Cortex of kidney (tissue), 1 donor: ENCODE measurements at places on chromosomes 12 and 14.
A peak's percentile ranks its signal among the peaks of the same experiment; 100 is the strongest.

- no peak for DNase-seq
These were observed 23.8 kb upstream of the PPP1CC start for GRCh38 chr12:110766311-110767154.

DNA sequence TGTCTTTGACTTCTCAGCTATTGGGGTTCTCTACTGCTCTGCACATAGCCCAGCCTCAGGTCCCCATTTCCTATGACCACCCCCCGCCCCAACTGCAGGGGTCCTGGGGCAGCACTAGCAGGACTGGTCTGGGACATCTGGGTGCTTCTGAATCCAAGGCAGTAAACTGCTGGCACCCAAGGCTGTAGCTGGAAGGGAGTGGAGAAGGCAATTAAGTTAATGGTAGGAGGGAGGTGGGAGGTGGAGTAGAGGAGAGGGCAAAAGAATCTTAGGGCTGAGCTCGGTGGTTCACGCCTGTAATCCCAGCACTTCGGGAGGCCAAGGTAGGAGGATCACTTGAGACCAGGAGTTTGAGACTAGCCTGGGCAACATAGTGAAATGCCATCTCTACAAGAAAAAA lies 11.5 kb downstream of the PLEK2 start:
- DNase-seq = no peak

- no peak for DNase-seq
These were observed 76.2 kb downstream of the BCL11B start for GRCh38 chr14:99195602-99196309.

GRCh38 chr12:34021071-34021470 lies 1.2 kb upstream of the ALG10 start:
- DNase-seq = no peak

GRCh38 chr12:10716704-10717315 lies 6.3 kb downstream of the YBX3 start:
- no peak for DNase-seq

GRCh38 chr12:3720772-3721171 lies 32.1 kb downstream of the CRACR2A start:
- DNase-seq = no peak

GRCh38 chr12:8823565-8824300 lies 1.3 kb downstream of the A2ML1 start:
- no peak for DNase-seq

GRCh38 chr14:80658733-80659132 lies 282.8 kb downstream of the CEP128 start:
- DNase-seq = no peak

DNA sequence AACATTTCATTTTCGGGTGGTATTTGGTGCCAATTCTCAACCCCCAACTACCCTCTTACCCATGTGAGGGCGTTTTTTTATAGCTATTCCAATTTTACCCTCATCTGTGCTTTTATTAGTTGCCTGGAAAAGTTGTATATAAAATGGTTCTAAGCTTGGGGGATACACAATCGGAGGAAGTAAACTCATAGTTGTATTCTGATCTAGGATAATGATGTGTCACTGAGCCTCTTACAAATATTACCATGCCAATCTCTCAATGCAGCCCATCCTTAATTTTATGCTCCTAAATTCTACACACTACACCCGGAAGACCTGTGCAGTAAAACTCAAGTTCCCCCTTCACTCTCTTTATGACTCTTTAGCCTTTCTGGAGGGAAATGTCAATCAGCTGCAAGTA lies 1206.5 kb upstream of the FLRT2 start:
- DNase-seq = no peak

GRCh38 chr14:66092748-66093147 lies 393.4 kb upstream of the CCDC196 start:
- no peak for DNase-seq

DNA sequence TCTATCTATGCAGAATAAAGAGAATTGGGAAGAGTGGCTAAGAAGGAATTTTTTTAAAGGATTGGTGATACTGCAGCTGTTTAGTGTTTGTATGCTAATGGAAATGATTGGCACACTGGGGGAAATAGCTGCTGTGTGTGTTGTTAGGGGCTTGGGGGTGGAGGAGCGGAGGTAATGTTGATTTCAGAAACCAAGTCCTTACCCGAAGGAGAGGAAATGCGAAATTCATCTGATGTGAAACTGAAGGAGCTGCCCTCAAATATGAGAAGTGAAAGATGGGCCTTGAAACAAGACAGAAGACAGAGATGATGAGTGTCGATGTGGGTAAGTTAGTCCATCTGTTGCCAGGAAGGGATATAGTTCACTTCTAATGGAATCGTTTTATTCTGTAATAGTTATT lies 21.2 kb upstream of the RNASE12 start:
- DNase-seq = no peak

GRCh38 chr12:113854385-113855142 lies 111.6 kb downstream of the RBM19 start:
- DNase-seq = no peak

DNA sequence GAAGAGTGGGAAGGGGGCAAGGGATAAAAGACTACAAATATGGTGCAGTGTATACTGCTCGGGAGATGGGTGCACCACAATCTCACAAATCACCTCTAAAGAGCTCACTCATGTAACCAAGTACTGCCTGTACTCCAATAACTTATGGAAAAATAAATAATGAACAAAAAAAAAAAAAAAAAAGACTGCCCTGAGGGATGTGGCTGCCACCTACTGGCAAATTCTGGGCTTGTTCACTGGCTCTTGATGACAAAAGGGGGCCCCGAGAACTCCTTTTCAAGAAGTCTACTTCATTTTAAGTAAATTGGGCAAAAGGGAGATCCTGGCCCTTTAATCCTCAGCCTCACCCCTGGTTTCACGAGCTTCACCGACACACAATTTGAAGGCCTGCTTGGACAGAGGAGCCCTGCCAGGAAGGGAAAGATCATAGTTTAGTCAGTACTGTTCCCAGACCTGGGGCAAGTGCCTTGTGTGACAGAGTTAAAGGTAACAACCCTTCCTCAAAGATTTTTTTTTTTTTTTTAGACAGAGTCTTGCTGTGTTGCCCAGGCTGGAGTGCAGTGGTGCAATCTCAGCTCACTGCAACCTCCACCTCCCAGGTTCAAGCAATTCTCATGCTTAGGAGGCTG lies 26.1 kb upstream of the STAC3 start:
- DNase-seq = no peak

GRCh38 chr14:101110729-101111619 lies 207.5 kb upstream of the RTL1 start:
- no peak for DNase-seq

- no peak for DNase-seq
These were observed 42.6 kb downstream of the SOCS2 start for GRCh38 chr12:93614917-93615596.

DNA sequence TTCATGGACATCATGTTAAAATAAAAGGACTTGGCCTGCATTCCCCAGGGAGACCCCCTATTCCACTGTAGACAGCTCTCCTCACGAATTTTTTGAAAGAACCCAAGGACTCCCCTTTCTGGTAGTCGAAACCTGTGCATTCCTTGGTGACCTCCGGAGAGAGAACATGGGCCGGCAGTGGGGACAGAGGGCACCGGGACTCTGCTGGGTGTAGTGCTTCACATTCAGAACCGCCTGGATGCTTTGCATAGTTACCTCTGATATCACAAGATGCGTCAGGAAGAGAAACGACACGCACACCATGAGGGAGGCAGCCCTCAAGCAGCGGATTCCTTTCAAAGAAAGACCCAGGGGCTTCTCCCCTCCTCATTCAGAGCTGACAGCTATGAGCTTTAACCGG lies 9.7 kb downstream of the CKAP4 start:
- no peak for DNase-seq

DNA sequence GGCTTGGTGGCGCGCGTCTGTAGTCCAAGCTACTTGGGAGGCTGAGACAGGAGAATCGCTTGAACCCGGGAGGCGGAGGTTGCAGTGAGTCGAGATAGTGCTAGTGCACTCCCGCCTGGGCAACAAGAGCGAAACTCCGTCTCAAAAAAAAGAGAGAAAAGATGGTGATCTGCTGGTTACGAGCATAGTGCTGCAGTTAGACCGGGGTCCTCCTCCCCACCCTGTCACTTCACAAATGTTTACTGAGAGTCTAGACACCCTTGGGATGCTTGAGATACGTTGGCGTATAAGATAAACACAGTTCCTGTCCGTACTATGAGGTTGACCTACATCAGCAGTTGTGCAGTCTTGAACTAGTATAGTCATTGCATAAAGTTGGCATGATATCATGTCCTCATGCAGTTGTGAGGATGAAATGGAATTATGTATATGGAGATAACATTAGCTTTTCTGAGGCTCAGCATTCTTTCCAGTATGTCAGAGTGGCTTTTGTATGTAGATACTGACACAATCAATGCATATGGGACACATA lies 787 bp downstream of the ACAD10 start:
- no peak for DNase-seq

GRCh38 chr12:131607658-131608447 lies 103.0 kb upstream of the SFSWAP start:
- no peak for DNase-seq

GRCh38 chr14:39381366-39381765 lies 50.9 kb downstream of the FBXO33 start:
- no peak for DNase-seq

- DNase-seq = no peak
These were observed 8.8 kb downstream of the TNFRSF1A start for GRCh38 chr12:6333029-6333428.

GRCh38 chr12:58034311-58034710 lies 92.9 kb downstream of the ATP23 start:
- no peak for DNase-seq

DNA sequence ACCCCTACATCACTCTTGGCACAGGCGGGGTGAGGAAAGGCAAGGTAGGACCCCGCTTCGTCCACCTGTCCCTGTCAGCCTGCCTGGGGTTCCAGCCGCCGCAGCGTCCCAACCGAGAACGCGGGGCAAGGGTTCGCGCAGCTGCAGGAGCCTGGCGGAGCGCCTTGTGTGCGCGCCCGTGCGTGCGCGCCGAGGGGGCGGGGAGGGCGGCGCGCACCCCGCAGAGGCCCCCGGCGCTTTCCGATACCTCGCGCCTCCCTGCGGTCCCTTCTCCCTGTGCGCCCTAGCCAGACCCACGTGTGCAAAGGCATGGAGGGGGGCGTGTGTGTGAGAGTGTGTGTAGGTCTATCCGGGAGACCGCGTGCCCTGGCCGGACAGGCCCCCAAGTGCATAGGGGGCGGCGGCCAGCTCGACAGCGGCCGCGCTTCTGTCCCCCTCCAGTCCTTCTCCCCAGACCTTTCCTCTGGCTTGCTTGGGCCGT lies 122.4 kb downstream of the TSPAN9 start:
- no peak for DNase-seq

GRCh38 chr14:84885061-84885460 lies 644.9 kb upstream of the FLRT2 start:
- no peak for DNase-seq

DNA sequence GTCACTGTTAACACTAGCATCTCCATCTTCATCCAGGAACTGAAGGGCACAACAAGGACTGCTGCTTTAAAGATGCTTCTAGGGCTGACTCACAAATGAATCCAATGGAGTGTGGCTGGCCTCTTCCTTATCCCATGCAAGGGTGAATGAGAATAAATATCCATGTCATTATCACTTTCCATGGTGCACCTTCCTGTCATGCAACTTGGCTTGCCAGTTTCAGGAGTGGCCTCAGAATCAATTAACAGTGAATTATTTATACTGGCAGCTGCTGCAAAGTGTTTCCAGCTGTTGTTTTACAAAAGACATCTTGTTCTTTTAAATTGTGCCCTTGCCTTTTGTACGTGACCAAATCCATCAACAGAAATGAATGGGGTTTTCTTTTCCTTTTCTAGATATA lies 499.3 kb upstream of the TMEM132C start:
- DNase-seq = no peak

- DNase-seq = no peak
These were observed 39.0 kb downstream of the PAX9 start for GRCh38 chr14:36700651-36701050.

DNA sequence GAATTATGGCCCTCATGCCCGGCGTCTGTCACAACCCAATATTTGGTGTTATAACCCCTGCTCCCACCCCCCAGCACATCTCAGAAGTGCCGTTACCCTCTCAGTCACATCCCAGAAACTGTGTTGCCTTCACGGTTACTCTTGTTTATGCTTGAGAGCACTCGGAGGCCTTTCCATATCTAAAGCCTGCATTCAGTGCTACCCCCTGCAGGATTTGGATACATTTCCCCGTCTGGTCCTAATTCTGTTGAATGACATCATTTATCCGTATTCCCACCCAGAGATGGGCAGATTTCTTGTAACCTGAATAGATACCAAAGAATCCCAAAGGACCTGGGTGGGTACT lies 19.1 kb upstream of the FOS start:
- DNase-seq = no peak

GRCh38 chr12:131131077-131131807 lies 177.5 kb downstream of the ADGRD1 start:
- DNase-seq = no peak

GRCh38 chr12:117580015-117580717 lies 218.7 kb upstream of the NOS1 start:
- DNase-seq = no peak

DNA sequence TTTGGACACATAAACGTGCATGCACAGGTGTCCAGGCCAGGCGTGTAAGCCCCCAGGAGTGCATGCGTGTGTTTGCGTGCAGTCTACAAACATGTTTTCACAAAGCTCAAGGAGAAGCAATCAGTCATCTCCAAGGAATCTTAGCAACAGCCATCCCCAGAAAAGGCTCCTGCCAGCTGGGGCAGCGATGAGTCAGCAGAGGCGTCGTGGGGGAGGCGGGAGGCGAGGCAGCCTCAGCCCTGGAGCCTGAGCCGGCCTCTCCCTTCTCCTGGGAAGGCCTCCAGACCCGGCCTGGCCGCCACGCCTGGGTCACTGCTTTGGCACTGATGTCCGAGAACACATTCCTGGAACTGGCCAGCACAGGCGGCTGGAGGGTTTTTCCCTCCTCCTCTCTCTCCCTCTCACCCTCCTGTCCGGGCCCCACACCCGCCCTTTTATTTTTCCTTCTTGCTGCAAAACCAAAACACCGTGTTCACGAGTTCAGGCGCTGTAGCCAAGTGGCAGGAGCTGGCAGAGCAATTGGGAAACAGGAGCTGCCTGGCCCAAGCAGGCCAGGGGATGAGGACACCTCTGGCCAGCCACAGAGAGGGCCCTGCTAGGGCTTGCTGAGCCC lies 92.7 kb downstream of the LRRC74A start:
- DNase-seq = peak; percentile 63

DNA sequence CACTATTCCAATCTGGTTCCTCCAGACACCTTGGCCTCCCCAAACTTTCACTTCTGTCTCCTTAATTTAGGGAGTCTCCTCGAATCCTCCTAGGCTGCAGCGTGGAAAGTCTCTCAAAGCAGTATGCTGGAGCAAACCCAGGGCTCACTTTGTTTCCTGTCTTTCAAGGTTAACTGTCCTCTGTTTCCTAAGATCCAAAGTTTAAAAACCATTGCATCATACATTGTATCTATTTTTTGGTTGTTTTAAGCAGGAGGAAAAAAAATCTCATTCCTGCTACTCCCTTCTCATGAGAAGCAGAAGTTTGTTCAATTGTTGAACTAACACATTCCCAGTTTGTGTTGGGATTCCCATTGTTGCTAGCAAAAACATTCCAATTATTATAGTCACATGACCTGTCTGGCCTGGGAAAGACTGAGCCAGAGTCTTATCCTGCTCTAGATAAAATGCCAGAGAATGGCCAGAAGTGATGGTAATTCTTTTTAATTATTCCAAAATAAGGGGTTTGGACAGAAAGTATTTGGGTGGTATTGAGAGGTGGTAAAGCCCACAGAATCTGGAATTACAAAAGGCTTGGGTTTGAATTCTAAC lies 67.3 kb downstream of the HSPB8 start:
- no peak for DNase-seq
